Fibroblast of mammary gland (primary cell): ENCODE measurements at places on chromosomes 2 and 18.

DNA sequence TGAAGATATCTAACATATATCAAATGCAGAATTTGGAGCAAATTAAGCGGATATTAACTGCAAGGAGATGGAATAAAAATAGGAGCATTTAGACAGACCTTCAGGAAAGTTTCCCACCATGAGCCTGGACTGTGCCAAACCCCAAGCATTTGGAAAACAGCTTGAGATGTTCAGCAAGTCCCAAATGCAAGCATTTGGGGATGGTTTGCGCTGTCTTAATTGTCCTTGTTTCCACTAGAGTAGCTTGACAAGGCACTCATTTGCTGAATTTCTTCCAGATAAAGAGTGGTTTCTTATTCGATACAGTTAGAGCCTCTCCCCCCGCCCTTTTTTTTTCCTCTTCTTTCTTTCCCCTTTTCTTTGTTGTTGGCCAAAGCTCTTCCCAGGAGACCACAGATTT lies 77.1 kb upstream of the CDC42EP3 start:
- no peak for DNase-seq

- no peak for DNase-seq
These were observed 129.3 kb downstream of the ZNF236 start for GRCh38 chr18:76951456-76952247.

DNA sequence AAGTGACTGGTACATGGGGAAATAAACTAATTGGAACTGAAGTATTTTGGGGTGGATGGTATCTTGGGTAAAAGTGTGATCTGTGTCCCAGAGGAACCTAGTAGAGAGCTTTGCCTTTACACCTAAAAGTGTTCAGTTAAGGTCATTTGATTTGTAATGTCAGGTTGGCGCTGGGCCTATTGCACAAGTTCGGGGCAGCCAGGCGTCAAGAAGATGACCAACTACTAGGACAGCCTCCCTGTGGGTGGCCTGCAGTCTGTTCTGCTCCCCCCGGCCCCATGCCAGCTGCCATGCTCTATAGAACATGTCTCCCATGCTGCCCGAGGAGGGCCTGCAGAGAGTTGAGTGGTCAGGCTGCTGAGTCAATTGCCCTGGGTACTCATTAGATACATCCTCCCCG lies 10.1 kb downstream of the RRM2 start:
- no peak for DNase-seq

DNA sequence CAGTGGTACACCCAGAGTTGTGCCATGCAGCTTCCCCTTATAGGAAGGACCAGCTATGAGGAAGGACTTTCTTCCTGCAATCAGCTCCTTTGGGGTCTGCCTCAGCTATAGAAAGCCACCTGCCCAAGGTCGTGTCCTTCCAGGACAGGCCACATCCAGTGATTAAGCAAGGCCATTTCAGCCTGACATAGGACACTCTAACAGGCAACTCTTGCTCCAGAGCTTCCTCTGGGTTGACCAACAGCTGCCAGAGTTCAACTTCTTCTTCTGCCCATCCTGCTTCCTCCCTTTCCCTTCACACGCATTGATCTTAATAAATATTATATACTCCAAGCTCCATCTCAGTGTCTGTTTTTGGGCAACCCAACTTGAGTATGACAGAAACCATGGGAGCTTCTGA lies 12.8 kb downstream of the LRP2 start:
- DNase-seq, result no peak

- DNase-seq, result peak; percentile 47
These were observed 780 bp downstream of the HTRA2 start for GRCh38 chr2:74530239-74531187.

DNA sequence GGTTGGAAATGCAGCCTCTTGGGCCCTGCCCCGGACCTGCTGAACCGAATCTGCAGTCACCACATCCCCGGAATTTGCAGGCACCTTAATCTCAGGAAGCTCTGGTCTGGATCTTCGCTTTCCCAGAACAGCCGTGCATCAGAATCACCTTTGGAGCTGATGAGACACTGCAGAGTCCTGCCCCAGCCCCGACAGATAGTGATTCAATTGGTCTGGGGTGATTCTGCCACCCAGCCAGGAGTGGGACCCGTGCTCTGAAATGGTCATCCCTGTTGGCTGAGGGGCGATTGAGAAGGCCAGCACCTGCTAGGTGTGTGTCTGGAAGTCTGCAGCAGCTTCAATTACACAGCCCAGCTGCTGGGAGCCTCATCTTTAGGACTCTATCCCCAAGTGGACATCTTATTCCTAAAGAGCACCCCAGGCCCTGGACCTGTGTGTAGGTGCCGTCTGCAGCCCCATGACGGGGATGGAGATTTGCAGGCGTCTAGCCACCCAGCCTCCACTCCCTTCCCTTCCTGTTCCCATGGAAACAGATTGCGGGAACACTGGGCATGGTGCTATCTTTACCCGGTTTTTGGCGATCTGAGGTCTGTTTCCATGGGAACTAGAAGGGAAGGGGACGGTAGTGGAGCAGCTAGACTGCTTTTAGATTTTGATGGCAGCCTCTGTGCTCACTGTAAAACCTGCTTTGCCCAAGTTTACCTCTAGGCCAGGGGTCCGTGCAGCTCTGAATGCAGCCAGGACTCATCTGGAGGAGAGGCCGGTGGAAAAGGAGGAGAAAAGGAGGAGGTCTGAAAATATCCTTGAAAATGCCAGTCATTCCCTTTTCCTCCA lies 156.1 kb downstream of the LDLRAD4 start:
- no peak for DNase-seq

GRCh38 chr2:237604960-237605359 lies 14.4 kb upstream of the RAB17 start:
- peak; percentile 58 for DNase-seq

DNA sequence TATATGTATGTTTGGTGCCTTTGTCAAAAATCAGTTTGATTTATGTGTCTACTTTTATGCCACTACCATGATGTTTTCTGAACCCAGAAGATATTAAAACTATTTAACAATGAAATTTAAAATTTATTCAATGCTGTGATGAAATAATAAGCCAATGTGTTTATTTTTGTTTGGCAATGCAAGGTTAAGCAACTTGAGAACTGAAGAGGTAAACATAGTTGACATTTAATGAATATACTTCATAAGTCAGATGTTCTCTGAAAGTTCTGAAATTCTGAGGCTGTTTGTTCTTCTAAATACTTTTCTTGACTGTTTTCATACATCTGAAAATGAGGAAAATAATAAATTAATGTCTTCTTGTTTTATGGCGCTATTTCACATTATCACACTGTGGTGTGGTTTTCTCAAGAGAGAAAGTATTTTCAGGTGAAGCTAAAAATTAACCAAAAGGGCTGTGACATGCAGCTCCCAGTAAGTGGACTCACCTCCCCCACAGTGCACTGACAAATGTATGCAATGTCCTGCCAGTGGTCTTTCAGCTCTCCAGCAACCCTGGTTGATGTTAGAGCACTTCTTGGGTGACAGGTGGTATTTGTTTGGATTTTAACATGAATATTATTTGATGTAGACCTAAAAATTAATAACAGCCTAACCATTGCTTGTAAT lies 863.6 kb upstream of the SALL3 start:
- DNase-seq, result no peak

- DNase-seq, result no peak
These were observed 12.3 kb upstream of the MEP1B start for GRCh38 chr18:32177530-32177929.

DNA sequence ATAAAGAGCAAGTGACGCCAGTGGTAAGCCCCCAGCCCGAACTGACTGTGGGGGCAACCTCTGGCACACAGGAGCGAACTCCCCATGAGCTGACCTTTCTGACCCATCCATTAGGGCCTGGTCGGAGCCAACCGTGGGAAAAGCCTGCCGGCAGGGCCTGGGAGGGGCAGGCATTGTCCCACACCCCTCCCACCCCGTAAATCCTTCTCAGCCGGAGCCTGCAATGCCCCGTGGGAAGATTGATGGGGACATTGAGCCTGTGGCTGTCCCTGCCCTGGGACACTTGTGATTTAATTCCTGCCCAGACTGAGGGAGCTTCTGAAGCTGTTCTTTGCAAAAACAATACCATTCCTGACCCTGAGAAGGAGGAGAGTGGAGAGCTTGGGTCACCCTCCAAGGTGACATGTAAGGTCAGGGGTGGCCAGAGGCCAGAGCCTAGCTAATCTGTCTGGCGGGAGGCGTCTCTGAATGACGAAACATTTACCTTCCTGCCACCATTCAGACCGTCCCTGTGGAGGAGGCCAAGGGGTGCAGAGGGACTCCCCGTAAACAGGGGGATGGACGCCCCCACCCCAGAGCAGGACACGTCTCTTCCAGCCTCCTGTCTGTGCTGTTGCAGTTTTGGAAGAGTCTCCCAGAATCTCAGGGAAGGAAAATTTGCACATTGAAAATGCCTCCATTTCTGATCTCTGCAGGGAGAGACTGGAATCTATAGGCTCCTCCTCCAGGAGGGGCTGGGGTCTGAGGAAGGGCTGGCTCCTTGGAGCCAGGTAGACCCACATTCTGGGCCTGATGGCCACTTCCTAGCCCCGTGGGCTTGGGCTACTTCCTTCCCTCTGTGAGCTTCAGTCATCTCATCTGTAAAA lies 51.2 kb upstream of the HS6ST1 start:
- no peak for DNase-seq

GRCh38 chr2:238728330-238729260 lies 119.3 kb upstream of the TWIST2 start:
- peak; percentile 99 for DNase-seq

GRCh38 chr2:219634951-219635751 lies 7.7 kb downstream of the SLC4A3 start:
- no peak for DNase-seq
